ENCODE measurements at places on chromosomes 5 and 9.

DNA sequence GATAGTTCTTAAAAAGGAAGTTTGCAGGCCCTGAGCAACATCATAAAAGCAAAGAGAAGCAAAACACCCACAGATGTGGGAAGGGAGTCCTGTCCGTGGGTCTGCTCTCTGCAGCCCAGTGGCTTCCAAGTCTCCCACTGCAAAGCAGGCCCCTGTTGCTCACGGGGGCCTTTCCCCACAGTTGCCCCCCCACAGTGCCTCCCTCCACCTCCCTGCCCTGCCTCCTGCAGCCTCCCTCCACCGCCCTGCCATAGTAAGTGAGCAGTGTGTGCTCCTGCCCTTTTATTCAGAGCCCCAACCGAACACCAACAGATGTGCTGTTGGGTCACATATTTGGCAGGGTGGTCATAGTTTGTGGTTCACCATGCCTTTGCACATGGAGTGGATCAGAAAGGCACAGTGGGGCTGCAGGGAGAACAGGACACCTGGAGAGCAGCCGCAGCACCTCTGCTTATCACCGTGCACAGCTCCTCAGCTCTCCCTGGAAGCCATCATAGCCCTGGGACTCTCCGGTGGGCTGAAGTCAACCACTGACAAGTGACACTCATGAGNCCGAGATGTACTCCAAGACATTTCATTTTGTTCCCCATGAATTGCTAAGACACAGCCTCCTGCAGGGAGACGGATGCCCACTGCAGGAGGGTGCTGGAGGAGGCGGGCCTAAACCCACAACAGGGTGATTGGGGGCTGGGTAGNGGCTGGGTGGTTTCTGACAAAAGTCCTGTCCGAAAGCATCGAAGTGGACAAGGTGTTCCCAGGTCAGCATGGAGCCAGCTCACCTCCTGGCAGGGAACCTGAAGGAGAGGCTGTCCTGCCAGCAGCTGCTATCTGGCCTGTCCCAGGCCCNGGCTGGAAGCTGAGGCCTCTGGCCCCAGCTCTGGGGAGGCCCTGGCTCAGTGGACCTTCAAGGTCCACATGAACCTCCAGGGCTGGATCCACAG lies 278.9 kb downstream of the GADD45G start:
- DNase-seq, result no peak

DNA sequence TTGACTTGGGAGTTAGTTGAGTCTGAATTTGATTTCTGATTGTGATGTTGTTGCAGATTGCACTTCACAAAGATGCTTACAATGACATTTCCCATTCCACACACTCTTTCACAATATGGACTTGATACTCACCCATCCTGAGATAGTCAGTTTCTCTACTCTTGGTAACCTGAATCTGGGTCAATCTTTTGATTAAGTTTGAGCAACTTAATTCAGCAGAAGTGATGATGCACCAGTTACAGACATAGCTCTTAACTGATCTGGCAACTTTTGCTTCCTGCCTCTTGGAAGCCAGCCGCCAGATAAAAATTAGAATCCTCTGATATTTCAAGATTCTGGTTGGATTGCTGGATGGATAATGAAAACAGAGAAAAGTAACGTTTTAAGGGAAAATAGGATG lies 79.7 kb upstream of the OSMR start:
- DNase-seq, result no peak

GRCh38 chr9:94843134-94843533 lies 116.6 kb downstream of the AOPEP start:
- DNase-seq, result no peak

GRCh38 chr5:171129308-171129707 lies 179.7 kb upstream of the TLX3 start:
- no peak for DNase-seq

DNA sequence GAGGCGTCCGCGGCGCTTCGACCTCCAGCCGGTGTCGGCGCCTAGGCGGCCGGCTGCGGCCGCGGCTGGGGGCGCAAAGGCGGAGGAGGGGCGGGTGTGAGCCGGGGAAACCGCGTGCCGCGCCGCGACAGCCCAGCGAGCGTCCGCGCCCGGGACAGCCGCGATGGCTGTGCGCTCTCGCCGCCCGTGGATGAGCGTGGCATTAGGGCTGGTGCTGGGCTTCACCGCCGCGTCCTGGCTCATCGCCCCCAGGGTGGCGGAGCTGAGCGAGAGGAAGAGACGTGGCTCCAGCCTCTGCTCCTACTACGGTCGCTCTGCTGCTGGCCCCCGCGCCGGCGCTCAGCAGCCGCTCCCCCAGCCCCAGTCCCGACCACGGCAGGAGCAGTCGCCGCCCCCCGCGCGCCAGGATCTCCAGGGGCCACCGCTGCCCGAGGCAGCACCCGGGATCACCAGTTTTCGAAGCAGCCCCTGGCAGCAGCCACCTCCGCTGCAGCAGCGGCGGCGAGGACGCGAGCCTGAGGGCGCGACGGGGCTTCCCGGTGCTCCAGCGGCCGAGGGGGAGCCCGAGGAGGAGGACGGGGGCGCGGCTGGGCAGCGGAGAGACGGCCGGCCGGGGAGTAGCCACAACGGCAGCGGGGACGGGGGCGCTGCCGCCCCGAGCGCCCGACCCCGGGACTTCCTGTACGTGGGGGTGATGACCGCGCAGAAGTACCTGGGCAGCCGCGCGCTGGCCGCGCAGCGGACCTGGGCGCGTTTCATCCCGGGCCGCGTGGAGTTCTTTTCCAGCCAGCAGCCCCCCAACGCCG lies 605 bp downstream of the CHSY3 start:
- DNase-seq, result no peak

DNA sequence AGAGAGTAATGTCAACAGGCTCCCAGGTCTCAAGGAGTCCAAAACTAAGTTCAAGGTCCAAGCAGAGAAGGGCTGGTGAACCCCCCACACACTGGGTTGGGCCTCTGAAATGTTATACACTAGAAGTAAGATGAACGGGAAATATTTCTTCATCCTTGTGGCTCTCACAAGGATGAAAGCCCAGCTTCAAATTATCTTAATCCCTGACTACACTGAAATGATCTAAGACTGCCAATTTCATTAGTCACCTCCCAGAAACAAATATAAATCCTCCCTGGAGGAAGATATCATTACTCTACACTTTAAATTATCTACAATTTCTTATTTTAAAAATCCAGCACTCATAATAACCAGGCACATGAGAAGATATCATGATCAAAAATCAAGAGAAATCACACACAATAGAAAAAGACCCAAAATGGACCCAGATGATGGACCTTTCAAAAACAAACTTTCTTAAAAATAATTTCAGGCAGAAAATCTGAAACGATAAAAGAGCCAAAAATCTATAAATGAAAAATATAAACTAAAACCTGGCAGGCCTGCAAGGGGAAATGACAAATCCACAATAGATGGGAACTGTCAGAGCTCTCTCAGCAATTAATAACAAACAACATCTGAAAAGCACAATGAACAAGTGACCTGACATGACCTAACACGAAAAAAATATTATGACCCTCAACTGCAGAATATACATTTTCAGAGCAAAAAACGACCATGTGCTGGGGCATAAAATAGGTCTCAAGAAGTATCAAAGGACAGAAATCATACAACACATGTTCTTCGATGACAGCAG lies 117.4 kb downstream of the GPR21 start:
- DNase-seq, result no peak

DNA sequence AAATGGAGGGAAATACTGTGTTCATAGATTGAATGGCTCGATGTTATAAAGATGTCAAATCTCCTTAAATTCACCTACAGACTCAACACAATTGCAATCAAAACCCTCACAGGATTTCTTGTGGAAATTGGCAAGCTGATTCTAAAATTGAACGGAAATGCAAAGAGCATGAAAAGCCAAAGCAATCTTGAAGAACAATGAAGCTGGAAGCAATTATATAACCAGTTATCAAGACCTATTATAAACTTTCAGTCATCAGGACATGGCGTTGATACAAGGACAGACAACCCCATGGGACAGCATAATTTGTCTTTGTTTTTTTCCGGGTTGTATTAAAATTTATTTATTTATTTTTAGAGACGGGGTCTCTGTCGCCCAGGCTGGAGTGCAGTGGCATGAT lies 53.5 kb upstream of the OTULINL start:
- DNase-seq, result no peak

GRCh38 chr5:113093558-113093957 lies 117.0 kb downstream of the DCP2 start:
- no peak for DNase-seq

- DNase-seq, result no peak
These were observed 9.3 kb downstream of the CSF1R start for GRCh38 chr5:150077060-150077459.
